ENCODE measurements at places on chromosomes 6 and 20.

- no peak for DNase-seq
Measured at GRCh38 chr6:13180538-13180937, 147.8 kb downstream of the TBC1D7 start.

DNA sequence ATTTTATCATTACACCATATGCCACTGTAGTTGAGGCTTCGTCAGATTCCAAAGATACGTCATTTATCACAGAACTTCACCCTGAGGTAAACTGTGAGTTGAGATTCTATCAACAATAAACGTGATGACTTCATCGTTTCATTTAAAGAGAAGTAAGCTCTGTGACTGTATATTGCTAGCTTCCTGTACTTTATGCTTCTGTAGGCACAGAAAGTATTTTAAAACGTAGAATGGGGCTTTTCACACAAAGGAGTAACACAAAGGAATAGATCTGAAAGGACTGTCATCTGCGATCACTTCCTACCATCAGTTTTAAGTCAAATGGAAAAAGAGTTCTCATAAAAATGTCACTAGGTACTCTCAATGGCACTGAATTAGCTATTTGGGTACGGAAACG, 234.4 kb upstream of the MCHR2 start:
- no peak for DNase-seq

- DNase-seq, result no peak
Measured at GRCh38 chr20:1296922-1297321, 30.8 kb downstream of the SNPH start.

- no peak for DNase-seq
Measured at GRCh38 chr6:10351791-10352190, 63.1 kb downstream of the TFAP2A start.

- DNase-seq, result peak; percentile 23
Measured at GRCh38 chr6:143592335-143592734, 80.8 kb upstream of the FUCA2 start.

DNA sequence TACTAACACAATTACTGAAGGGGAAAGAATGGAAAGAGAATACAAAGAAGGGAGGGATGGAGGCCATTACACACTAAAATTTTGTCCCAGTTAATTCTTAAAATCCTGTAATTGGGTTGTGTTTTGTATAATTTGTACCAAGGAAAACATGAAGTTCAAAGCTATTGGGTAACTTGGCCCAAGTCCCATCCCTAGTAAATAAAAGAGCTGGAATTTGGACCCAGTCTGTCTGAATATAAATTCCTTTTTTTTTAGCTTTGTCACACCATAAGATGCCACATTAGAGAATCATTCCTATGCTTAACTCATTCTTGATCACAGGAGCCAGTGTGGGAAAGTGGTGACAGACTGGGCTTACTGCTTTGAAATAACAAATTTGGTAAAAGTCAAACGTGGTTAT, 66.8 kb upstream of the CBLN4 start:
- no peak for DNase-seq

- DNase-seq, result no peak
Measured at GRCh38 chr20:21936261-21936660, 230.8 kb downstream of the PAX1 start.

GRCh38 chr6:55853008-55854001, 22.1 kb downstream of the BMP5 start:
- no peak for DNase-seq

GRCh38 chr6:138815797-138816528, 20.1 kb downstream of the ECT2L start:
- DNase-seq, result peak; percentile 56

GRCh38 chr6:142416179-142416578, 114.4 kb downstream of the ADGRG6 start:
- DNase-seq, result no peak

GRCh38 chr20:63174309-63175037, 41.5 kb downstream of the YTHDF1 start:
- DNase-seq, result no peak

DNA sequence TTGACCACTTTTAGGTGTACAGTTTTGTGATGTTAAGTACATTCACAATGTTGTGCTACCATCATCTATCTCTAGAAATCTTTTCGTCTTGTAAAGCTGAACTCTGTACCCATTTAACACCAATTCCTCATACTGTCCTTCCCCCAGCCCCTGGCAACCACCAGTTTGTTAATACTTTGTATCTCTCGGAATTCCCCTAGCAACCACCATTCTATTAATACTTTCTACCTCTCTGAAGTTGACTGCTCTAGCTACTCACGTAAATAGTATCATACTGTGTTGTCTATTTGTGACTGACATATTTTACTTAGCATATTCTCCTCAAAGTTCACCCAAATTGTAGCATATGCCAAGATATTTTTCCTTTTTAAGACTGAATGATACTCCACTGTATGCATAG, 82.3 kb upstream of the CLDN20 start:
- no peak for DNase-seq

GRCh38 chr20:38872491-38873049, 53.6 kb upstream of the FAM83D start:
- no peak for DNase-seq

- peak; percentile 6 for DNase-seq
Measured at GRCh38 chr6:116008470-116009243, 52.0 kb downstream of the FRK start.

- DNase-seq, result no peak
Measured at GRCh38 chr6:131136021-131136786, 937 bp downstream of the AKAP7 start.

GRCh38 chr6:156029286-156029985, 573.8 kb upstream of the NOX3 start:
- no peak for DNase-seq

DNA sequence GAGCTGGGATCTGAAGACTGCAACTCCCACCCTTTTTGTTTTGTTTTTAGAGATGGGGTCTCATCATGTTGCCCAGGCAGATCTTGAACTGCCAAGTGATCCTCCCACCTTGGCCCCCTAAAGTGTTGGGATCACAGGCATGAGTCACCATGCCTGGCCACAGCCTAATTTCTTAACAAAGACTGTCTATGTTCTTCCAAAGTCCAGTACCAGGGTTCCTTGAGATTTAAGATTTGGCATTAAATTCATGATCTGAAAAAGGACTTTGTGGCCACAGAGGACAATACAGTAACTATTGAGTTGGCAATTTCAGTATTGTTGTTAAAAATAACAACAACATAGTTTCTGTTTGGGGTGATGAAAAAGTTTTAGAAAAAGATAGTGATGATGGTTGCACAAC, 28.7 kb upstream of the BEND3 start:
- DNase-seq, result peak; percentile 21

GRCh38 chr6:22056398-22056797, 240.4 kb downstream of the PRL start:
- no peak for DNase-seq

- DNase-seq, result no peak
Measured at GRCh38 chr20:50191065-50191543, 474 bp downstream of the CEBPB start.

- DNase-seq, result no peak
Measured at GRCh38 chr6:40302856-40303454, 284.2 kb downstream of the LRFN2 start.

GRCh38 chr6:35181933-35182612, 31.7 kb upstream of the SCUBE3 start:
- peak; percentile 86 for DNase-seq

DNA sequence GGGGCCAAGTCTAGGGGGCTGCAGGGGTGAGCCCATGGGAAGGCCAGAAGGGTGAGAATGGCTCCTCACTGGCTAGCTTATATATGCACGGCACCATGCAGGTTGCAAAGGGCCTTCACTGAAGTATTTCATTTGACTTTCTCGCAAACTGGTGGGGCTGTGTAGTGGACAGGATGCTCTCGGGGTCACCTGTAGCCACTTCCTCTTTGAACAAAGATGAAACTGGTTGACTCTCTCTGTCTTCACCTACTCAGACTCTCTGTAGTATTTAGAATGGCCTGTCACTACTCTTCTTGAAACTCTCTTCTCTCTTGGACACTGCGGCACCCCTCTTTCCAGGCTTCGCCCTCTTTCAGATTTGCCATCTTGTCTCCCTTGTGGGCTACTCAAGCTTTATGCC, 560.5 kb downstream of the PKHD1 start:
- no peak for DNase-seq

DNA sequence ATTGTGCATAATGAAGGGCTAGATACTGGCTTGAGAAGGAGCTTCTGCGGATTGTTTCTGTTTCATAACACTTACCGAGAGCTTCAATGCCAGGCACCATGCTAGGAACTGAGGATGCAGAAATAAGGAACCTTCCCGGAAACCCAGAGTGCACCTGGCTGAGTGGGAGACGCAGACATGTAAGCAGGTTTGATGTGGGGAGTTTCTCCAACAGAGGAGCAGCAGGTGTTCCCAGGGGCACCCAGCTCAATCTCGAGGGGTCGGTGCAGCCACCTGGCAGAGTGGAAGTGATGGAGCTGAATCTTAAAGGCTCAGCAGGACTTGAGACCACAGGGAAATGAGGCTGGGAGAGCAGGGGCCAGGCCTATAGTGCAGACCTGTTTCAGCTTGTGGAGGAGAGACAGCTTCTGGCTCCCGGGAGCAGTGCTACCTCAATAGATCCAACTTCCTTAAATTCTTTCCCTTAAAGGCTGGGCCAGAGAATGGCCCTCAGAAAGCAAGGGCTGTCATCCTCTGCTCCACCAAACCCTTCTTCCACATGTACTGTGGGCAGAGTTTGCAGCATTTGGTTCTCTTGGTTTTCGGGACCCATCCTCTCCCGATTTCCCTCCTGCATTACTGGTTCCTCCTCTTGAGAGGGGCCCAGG, 27.8 kb upstream of the SRC start:
- no peak for DNase-seq

DNA sequence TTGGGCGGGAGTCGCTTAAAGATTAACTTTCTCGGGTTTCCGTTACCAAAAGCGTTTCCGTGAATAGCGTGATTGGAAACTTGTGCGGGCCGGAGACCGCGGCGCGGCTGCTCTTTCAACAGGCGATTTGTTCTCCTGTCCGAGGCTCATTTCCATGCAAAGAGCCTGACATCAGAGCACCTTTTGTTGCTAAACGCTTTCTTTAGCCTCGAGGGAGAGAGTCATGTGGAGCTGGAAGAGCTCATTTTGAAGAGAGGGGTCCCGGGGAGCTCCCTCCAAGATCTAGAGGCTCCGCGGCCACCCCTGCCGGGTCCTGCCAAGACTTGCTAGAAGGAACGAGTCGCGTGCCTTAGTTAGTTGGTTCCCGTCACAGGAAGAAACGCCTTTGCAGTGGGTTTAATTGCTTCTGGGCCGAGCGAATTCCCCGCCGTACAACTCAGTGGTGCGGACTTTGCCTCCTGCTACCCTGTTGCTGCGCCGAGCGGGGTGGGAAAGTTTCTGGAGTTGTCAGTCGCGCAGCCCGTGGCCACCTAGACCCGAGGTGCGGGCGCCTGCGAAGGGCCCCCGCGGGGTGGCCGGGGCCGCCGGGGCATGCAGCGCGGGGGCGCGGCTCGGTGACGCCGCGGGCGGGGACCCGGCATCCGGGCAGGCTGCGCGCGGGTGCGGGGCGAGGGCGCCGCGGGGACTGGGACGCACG, at the start of gene SASH1:
Gene SASH1 (plus strand): TSS at position 489 of the 697 bp plus-strand sequence. CDS start 230 bp downstream, outside the sequence.
- peak; percentile 62 for DNase-seq

All from HCT116 (cell line).